ENCODE measurements at places on chromosomes 13 and 19.

- no peak for DNase-seq
Observed at GRCh38 chr13:47829690-47830089, 171.4 kb downstream of the SUCLA2 start.

- no peak for DNase-seq
Observed at GRCh38 chr19:23887642-23888041, 27.0 kb upstream of the ZNF726 start.

DNA sequence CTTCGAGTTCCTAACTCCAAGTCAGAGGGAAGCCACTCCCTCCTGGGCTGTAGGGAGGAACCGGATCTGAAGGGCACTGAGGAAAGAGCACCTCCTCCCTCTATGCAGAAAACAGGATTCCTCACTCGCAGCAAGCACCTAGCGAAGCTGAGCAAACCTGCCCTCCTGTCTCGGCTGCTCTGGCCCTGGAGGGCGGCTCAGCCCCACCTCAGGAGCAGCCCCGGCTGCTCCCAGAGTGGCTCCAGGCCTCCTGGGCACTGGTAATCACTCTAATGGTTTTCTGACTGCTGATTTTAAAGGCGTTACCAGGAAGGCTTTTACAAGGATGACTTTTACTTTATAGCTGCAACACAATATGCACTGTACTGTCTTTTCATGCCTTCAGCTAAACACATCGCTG lies 312.5 kb downstream of the TEX29 start:
- peak; percentile 34 for DNase-seq

DNA sequence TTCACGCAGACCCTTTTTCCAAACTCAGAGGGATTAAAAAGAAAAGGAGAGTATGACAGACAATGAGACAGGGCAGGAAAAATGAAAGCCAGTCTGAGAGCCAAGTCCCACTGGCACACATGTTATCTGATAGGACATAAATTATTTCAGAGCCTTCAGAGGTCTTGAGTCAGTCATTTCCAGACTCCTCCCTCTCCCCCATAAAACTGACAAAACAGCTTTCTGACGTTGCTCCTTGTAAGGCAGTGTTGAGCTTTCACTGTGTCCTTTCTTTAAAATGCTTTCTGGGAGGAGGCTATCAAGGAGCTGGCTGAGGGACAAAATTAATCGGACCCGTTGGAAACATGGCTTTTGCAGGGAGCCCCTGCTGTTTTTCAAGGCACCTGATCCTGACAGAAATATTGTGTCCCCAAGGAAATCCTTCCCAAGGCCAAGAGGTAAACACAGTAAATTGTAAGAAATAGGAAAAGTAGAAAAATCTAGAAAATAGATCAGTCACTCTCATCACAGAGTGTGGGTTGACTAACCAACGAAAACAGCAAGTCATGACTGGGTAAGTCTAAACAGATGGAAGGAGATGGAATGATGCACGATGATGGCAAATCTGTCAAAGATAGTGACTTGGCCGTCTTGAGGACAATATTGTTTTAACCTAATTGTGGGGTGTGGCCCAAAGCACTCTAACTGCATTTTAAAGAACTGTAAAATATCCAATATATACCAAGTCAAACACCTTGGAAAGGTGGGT lies 89.7 kb downstream of the DCT start:
- no peak for DNase-seq

DNA sequence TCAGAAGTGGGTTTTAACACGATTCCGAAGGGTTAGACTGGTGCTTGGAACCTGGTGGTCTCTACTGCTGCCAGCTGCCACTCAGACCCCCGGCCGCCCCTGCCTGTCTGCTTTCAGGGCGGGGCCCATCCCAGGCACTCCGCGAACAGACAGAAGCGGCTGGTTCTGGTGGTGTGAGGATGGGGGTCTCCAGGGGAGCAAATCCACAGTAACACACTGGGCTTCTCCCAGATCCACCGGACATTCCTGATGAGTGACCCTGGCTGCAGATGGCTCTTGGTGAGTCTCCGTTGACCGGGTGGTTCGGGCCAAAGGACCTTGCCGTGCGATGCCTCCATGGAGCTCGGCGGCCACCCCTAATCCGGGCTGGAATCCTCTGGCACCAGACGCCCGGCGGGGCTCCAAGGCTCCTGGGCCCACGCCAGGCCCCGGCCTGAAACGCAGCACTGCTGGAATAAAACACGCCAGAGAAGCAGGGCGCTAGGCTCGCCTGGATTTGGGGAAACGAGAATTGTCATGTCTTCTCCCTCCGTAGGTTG lies 2.1 kb upstream of the PTBP1 start:
- DNase-seq: no peak

DNA sequence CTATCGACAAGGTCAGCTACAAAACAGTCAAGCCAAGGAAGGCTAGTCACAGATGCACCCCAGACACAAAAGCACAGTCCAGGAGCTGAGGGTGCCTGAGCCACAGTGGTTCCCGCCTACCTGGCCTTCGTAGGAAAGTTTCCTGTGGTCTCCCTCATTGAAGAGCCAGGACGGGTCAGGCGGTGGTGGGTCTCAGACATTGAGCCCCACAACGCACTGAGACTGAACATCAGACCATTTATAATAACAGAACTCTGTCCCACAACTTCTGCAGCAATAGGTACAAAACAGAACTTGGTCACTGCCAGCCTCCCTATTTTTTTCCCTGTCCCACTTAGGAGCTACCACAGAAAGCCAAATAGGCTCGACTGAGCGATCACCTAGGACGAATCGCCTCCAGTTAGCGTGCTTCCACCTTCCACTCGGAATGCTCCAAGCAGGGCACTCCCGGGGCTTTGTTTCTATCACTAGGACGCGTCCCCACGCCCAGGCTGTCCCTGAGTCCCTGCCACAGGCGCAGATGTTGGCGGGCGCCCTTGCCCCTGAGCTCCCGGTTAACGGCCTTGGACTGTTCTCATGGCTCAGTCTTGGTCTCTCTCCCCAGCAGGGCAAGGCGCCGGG lies 640 bp upstream of the ZNF544 start:
- DNase-seq: no peak

DNA sequence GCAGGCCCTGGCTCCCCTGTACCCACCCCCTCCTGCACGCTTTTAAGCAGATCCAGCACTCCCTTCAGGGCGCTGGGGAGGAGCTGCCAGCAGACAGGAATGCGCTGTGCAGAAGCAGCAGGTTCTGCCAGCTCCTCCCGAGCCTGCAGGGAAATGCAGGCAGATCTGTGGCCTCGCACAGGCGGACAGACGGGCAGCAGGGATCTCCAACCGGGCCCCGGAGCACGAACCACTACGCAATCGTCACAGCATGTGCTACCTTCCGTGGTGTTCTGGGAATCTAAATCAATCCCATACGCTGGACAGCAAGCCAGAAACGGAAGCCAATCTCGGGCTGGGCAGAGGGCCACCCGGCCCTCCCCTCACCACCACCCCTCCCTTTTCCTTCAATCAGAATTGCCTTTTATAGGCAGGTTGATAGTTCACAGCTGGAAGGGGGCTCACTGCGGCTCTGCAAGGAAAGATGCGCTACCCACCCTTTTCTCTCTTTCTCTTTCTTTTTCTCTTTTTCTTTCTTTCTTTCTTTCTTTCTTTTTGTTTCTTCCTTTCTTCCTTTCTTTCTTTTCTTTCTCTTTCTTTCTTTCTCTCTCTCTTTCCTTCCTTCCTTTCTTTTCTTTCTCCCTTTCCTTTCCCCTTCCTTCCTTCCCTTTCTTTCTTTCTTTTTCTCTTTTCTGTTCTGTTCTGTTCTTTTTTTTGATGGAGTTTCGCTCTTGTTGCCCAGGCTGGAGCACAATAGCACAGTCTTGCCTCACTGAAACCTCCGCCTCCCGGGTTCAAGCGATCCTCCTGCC lies 99.9 kb downstream of the GNG7 start:
- DNase-seq: peak; percentile 79

- no peak for DNase-seq
Observed at GRCh38 chr13:113448545-113448884, 4.8 kb downstream of the ADPRHL1 start.

DNA sequence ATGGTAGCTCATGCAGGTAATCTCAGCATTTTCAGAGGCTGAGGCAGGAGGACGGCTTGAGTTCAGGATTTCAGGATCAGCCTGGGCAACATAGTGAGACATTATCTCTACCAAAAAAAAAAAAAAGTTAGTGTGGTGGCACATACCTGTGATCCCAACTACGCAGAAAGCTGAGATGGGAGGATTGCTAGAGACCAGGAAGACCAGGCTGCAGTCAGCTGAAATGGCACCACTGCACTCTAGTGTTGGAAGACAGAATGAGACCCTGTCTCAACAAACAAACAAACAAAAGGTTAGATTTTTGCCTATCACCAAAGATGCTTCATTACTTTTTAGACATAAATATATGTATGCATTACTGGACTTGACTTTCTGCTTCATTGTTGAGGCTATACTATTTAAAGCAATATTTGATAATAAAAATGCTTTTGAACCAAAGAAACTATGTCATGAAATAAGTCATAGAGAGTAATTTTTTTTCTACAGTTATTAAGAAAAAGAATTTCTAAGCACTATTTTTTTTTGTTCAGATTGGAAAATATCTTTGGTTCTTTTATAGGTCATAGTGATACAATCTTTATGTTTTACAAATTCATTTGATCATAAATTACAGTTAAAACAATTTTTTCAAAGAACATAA lies 1180.1 kb upstream of the ATXN8OS start:
- DNase-seq: no peak

- DNase-seq: no peak
Observed at GRCh38 chr13:79503473-79504017, 22.6 kb downstream of the NDFIP2 start.

GRCh38 chr19:50551715-50552187 lies 16.5 kb downstream of the LRRC4B start:
- DNase-seq: no peak

GRCh38 chr19:485077-485476 lies 11.2 kb upstream of the MADCAM1 start:
- no peak for DNase-seq

DNA sequence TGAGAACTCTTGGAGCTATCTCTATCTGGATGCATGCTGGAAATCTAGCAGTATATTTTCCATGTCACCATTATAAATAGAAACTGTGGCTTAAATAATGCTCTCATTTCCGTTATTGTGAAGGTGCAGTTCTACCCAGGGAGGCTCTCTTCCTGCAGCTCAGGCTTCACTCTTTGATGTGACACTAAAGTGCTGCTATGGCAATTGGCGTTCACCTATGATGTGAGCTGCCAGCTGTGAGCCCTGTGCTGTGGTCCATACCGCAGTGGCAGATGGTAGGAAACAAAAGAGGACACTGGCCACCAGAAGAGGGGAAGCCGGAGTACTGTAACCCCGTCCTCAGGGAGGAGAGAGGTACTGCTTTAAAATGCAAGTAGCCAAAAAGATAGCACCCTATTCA lies 40.6 kb upstream of the ZNF681 start:
- no peak for DNase-seq

DNA sequence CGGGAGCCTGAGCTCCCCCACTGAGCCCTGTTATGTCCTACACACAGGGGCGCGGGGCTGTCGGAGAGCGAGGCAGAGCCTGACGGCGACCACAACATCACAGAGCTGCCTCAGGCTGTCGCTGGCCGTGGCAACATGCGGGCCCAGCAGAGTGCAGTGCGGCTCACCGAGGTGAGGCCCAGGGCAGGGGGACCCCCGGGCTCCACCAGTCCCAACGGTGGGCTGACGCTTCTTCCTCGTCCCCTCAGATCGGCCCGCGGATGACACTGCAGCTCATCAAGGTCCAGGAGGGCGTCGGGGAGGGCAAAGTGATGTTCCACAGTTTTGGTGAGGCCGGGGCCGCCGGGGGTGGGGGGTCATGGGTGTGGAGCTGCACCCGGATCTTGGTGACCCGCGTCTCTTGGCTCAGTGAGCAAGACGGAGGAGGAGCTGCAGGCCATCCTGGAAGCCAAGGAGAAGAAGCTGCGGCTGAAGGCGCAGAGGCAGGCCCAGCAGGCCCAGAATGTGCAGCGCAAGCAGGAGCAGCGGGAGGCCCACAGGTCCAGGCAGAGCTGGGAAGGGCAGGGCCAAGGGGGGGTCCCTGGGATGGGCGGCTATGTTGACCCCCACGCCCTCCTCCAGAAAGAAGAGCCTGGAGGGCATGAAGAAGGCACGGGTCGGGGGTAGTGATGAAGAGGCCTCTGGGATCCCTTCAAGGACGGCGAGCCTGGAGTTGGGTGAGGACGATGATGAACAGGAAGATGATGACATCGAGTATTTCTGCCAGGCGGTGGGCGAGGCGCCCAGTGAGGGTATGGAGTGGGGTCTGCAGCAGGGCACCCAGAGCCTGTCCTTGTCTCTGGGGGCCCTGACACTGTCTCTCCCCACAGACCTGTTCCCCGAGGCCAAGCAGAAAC lies 1.2 kb upstream of the P2RY11 start:
- DNase-seq: no peak

- peak; percentile 92 for DNase-seq
Observed at GRCh38 chr13:110634558-110634957, 19.2 kb downstream of the NAXD start.

DNA sequence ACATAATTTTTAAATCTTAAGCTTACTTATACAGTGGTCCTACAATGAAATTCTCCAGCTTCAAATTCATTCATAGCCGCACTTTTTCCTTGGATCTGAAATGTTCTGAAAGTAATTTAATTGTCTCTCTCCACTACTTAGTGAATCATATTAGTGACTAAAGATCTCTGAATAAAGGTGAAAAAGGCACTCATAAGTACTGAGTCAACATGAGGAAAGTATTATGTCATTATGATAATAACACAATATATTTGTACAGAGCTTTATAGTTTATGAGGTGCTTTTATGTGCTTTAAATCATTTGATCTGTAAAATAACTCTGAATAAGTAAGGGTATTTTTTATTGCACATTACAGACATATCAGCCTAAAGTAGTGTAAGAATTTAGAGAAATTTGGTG lies 628.2 kb upstream of the SLITRK5 start:
- no peak for DNase-seq

DNA sequence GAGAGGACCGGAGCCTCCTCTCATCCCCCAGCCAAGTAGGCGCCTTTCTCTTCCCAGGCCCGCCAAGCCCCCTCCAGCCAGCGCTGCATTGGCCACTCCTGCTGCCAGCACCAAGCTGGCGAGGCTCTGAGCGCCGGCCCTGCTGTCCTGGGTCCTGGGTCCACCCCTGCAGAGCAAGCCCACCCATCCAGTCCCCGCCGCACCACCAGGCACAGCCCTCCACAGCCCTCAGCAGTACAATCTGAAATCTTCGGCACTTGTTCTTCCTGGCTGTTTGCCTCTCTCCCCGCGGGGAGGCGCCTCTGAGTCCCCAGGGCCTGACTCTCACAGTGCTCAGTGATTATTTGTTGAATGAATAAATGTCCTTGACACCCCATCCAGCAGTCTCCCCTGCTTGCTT lies 236.4 kb upstream of the SGCG start:
- no peak for DNase-seq

GRCh38 chr13:72062566-72062965 lies 195.6 kb upstream of the DACH1 start:
- no peak for DNase-seq

DNA sequence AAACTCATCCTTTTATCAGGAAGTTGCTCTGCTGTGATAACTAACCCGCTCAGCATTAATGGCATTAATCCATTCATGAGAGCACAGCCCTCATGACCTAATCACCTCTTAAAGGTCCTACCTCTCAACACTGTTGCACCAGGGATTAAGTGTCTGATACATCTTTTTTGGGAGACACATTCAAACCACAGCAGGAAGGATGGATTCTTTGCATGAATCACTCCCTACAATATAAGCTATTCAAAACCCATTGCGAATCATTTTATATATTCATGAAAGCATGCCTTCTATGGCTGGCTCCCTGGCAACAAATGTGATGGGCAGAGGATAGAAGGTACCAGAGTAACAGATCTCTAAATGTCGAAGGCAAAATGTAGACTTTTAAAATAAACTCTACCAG lies 27.6 kb downstream of the ARL11 start:
- DNase-seq: no peak
